ENCODE measurements at places on chromosomes 16 and 17.

DNA sequence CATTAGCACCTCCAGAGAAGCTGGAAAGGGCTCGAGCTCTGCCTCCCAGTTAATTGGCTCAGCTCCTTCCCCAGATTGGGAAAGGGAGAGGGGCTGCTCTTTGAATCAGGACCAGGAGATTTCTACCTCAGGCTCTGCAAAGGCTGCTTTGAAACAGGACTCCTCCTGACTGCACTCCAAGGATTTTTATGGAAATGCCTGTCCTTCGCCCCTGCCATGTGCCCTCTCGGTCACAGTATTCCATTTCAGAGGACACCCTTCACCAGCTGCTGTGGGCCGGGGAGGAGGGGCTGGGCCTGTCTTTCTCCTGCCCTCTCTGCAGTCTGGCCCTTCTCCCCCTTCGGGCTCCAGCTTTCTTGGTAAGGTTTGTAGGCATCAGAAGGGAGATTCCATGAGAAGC, 13.6 kb downstream of the MRM1 start:
- no peak for DNase-seq

DNA sequence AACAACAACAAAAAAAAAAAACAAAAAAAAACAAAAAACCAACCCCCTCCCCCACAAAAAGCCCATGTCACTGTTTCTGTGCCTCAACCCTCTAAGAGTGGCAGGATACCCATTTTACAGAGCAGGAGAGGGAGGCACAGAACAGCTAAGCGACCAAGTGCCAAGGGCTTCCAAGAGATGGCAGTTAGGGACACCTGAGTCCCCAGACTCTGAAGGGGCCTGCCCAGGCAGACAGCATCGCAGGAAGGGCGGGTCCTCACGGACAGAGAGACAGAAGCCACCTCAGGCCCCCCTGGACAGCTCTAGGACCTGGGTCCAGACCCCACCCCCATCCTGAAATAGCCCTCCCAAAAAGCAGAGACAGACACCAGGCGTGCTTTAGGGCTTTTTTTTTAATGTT, 21.6 kb upstream of the CPSF4L start:
- DNase-seq, result no peak

DNA sequence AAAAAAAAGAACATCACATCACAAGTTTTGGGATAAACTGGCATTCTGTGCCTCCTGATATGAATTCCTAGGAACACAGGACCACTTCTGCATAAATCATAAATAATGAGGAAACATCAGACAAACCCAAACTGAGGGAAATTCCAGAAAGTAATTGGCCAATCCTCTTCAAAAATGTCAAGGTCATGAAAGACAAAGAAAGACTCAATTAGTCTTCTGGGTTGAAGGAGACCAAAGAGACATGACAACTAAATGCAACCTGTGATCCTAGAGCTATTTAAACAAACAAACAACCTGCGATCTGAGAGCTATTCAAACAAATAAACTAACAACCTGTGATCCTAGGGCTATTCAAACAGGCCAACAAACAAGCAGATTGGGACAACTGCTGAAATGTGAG, 144.3 kb downstream of the VPS53 start:
- DNase-seq, result no peak

GRCh38 chr16:68078701-68079375, 6.3 kb upstream of the NFATC3 start:
- DNase-seq, result no peak

GRCh38 chr16:19748389-19749168, 30.5 kb downstream of the IQCK start:
- DNase-seq, result no peak

DNA sequence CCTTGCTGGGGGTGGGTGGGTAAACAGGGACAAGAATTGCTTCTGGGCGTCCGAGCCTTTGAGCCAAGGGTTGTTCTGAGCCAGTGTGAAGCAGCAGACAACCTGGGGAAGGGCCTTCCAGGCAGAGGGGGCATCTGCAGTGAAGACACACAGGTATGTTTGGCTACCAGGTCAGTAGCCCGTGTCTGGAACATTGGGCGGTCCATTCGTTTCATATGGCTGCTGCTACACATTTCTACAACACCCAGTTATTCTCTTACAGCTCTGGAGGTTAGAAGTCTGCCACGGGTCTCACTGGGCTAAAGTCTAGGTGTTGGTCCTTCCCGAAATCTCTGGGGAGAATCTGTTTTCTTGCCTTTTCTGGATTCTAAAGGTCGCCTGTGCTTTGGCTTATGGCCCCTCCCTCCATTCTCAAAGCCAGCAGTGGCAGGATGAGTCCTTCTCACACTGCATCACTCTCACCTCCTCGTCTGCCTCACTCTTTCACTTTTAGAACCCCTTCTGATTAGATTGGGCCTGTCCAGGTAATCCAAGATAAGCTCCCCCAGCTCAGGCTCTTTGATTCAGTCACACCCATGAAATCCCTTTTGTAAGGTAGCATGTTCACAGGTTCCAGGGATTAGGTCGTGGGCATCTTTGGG, 136.1 kb downstream of the CLEC16A start:
- no peak for DNase-seq

DNA sequence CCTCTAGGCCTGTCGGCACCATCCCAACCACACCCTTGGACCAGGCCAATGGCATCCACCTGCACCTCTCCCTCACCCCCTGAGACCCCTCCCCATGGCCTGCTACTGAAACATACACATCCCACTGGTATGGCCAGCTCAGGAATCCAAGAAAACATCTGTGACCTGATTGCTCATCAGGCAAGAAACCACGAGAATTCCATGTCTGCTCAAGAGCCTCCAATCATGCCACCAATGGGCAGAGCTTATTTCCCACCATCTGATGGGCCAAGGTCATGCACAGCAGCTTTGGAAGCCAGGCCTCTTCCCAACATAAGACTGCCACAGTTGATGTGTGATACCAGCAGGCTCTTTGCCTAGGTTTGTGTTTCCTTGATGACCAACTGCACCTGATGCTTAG, 190.1 kb downstream of the C16orf78 start:
- no peak for DNase-seq

GRCh38 chr16:391885-392335, 5.1 kb upstream of the NME4 start:
- peak; percentile 80 for DNase-seq

DNA sequence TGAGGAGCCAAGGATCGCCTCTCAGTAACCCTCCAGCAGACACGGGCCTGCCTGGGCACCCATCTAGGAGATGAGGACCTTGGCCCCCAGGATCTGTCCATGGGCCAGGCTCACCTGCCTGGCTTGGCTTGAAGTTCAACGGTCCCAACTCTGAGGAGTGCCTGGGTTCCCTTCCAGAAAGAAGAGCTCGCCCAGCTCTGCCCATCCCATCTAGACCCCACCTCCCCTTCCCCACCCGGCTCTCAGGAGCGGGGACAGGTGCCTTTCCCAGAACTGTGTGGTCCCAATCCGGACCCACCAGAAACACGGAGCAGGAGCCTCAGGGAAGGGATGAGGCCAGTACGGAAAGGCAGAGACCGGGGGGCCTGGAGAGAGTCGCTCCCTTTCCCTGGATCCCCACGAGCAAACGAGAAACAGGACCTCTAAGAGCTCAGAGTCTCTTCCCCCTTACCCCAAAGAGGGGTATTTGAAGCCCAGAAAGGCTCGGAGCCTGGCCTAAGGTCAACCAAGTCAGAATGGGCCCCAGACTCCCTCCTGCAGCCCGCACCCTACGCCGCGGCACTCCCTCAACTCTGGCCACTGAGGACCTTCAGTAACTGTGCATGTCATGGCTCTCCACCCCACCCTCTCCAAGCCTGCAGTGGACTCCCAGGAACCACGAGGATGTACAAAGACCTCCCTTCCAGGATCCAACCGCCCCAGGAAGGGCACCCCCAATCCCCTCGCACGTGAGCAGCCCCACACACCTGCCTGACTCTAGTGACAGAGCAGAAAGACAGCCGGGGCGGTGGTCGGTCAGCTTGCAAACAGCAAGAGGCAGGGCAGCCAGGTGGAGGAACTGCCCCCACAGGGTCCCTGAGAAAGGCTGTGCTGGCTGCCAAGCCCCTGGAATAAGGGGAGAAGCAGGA, 5.4 kb downstream of the CLUH start:
- no peak for DNase-seq

DNA sequence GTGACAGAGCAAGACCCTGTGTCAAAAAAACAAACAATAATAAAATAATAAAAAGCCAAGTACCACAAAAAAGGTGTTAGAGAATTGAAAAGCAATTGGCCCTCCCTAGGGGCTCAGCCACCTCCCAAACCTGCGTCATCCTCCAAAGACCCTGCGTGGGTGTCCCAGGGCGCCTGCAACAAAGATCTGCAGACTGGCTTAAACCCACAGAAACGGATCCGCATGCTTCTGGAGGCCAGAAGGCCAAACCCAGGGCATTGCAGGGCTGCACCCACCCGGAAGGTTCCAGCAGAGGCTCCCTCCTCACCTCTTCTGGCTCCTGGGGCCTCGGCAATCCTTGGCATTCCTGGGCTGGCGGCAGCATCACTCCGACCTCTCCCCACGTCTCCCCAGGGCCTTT, 1.5 kb downstream of the ENPP7 start:
- DNase-seq, result no peak

GRCh38 chr16:48542020-48542473, 67.9 kb downstream of the N4BP1 start:
- no peak for DNase-seq

DNA sequence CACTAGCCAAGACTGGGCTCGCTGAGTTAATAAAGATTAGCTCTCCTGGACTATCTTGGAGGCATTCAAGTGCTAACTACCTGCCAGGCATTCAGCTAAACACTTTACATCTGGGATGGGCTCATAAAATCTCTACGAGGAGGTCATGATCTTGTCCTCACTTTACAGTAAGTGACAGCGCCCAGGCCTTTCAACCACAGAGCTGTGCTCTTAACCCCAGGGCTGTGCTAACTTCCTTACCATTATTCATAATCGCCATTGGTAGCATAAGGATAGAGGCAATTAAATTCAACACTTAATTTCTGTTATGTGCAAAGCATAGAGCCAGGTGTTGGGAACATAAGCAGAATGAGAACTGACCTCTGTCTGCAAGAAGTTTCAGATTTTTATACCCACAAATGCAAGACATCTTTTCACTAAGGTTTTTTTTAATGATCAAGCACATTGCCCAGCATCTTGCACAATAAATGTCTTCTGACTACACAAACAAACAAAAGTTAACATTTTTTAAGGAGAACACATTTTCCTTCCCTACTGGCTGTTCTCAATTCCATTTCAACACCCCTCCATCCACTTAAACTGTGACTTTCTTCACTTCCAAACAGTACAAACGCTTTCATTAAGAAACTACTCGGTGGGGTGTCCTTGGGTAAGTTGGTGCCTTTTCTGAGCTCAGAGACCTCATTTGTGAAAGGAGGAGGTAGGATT, 172.3 kb downstream of the C16orf78 start:
- no peak for DNase-seq

- no peak for DNase-seq
Measured at GRCh38 chr17:62078009-62078408, 12.9 kb upstream of the MED13 start.

DNA sequence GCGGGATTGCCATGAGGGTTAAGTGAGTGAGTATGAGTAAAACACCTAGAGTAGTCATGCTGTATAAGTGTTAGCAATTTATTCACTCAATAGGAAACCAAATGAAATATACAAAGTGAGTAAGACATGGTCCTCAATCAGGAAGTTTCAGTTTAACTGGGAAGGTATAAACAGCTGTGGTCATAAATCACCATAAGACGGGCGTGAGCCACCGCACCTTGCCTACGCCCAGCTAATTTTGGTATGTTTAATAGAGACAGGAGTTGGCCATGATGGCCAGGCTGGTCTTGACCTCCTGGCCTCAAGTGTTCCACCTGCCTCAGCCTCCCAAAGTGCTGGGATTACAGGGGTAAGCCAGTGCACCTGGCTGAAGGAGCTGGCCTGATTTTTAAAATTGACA, 27.0 kb downstream of the RNF135 start:
- no peak for DNase-seq

DNA sequence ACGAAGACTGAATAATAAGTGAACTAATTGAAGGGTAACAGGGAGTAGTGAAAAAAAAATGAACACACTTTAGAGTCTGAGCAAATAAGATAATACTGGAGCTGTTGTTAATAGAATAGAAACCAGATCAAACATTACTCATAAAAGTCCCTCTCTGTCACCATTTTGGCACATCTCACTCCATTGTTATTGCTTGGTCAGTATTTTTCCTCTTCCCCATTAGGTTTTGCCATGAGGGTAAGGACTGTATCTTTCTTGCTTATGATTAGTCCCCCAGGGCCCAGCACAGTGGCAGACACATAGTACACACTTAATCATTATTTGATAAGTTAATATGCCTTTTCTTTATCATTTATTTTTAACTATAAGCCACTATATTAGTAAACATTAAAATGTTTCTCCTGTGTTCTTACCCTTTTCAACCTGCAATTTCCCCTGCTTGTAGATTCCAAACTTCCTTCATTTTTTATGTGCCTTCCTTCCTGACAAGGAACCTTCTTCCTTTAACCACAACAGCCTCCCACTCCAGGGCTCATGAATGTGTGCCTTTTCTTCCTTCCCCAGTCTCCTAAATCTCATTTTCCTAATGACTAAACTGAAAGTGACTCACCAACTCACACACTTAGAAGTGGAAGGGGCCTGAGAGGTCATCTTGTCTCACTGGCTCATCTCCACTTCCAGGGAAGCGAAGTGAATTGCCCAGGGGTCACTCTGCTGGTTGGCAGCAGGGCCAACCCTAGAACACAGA, 88.2 kb upstream of the HAS3 start:
- DNase-seq, result peak; percentile 68

- no peak for DNase-seq
Measured at GRCh38 chr16:27281243-27281642, 12.7 kb upstream of the NSMCE1 start.
